ENCODE measurements at places on chromosomes 6 and 20.

- no peak for DNase-seq
Observed at GRCh38 chr20:53755733-53756531, 162.3 kb upstream of the ZNF217 start.

DNA sequence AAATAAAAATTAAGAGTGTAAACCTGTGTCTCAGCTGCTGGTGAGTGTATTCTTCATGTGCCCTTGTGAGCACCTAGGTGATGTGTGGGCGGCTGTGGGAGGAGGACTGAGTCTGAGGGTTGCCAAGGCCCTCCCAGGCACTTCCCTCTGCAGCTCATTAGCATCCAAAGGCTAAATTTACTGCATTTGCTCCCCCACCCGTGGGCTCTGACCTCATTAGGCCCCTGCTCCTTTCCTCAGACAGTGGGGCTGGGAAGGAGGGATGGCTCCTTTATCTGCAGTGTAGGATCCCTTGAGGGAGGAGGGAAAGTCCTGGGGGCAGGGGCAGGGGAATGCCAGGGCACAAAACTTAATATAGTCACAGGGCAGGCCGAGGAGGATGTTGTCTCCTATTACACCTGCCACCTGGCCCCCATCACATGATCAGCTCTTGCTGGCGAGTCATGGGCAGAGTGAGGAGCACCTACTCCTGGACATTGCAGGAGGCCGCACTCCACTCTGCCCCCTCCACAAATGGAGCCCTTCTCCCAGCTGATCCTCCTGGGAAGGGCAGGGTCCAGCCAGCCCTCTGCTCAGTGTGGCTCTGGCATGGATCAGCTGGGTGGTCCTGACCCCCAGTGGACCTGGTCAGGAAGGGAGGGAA lies 133.2 kb downstream of the MRPL14 start:
- no peak for DNase-seq

DNA sequence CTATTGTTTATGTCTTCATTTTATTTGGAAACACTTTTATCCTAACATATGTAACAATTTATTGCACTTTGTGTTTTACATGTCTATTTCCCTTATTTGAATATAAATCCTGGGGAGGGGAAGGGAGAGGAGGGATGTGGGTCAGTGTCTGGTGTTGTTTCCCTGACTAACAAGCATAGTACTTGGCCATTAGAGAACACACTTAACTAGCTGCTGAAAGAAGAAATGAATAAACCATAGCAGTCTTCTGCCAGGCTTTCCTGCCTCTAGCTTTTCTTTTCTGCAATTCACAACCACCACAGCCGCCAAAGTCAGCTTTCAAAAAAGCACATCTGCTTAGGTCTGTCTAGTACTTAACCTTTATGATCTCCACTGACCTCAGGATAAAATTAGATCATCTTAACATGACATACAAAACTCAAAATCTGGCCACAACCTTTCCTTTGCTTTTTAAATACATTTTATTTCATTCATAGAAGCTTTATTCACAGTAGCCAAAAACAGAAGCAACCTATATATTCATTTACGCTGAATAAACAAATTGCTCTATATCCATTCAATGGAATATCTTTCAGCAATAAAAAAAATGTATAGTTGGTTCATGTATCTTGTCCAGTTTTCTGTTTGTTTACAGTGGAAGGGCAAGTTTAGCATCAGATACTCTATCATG lies 16.3 kb downstream of the PDSS2 start:
- DNase-seq, result no peak

- no peak for DNase-seq
Observed at GRCh38 chr20:63119963-63120807, 95.7 kb downstream of the YTHDF1 start.

- no peak for DNase-seq
Observed at GRCh38 chr6:155040154-155040553, 45.0 kb downstream of the TIAM2 start.

DNA sequence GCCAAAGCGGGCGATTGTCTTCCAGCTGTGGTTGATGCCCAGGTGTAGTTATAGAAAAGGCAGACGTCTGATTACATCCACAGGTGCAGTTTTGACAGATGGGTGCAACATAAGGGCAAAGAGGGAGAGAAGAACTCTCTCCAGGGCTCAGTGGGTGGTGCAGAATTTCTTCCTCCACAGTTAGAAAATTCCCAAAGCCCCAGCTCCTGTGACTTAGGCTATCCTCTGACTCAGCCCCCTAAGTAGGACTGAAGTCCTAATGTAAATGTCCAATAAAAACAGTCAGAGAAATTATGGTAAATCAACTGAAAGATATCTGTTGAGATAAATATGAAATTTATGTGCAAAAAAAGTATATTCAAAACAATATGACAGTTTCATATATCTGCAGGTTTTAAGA lies 31.4 kb downstream of the LYRM4 start:
- DNase-seq, result no peak

DNA sequence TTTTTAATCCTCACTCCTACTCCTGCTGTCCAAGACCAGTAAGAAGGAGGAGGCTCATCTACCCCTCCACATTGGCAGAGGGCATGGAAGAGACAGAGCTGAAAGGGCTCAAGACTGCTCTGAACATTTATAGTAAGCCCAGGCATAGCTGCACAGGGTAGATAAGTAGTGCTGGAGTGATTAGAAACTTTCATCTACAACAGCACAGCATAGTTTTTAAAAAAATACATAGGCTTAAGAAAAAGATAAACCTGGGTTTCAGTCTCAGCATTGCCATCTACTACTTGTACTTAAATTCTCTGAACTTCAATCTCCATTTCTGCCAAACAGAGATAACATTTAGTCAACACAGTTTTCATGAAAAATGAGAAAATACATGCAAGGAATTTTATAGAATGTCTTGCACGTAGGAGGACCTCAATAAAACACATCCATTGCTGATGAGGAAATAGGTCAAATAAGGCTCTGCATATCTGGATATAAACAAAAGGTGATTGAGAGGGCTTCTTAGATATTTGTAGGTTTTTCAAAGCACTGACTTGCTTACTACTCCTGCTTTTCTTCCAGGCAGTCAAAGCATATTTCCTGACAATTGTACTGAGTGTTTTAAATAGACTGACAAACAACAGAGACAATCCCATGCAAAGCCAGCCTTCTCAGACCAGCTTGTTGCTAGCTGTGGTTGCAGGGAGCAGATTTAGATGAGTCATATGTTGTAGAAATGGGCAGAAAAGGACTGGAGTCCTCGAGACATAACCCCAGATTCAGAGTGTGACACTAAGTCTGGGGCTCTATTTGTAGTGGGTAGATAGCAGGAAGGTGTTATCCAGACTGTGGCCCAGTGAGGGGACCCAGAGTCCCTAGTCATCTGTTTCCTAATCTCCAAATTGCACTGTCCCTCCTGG lies 107.4 kb upstream of the TAB2 start:
- no peak for DNase-seq

All from stimulated activated naive CD4-positive, alpha-beta T cell (primary cell).